ENCODE measurements at places on chromosomes 2 and 18.
A peak's percentile ranks its signal among the peaks of the same experiment; 100 is the strongest.

GRCh38 chr2:207181526-207182274, 16.0 kb upstream of the KLF7 start:
- no peaks in the 10 kb centered on the region for H3K27me3 ChIP-seq
- DNase-seq, result no peak
- no peaks in the 10 kb centered on the region for H3K4me1 ChIP-seq
- no peaks in the 10 kb centered on the region for H3K36me3 ChIP-seq

GRCh38 chr2:225865468-225865867, 466.0 kb downstream of the NYAP2 start:
- H3K36me3 ChIP-seq, result no peaks in the 10 kb centered on the region
- H3K4me3 ChIP-seq, result no peak overlapping the region
- no peak overlapping the region for H3K27ac ChIP-seq
- H3K27me3 ChIP-seq, result no peaks in the 10 kb centered on the region
- no peak for DNase-seq

GRCh38 chr2:205700331-205701132, 18.2 kb downstream of the NRP2 start:
- no peak overlapping the region for H3K4me3 ChIP-seq
- peaks cover 26% of the 10 kb centered on the region for H3K4me1 ChIP-seq
- peak overlapping the region; percentile 54 for H3K27ac ChIP-seq
- no peak for DNase-seq

GRCh38 chr2:12205086-12205485, 458.7 kb downstream of the LPIN1 start:
- H3K4me1 ChIP-seq, result no peaks in the 10 kb centered on the region
- no peak for DNase-seq
- H3K4me3 ChIP-seq, result no peak overlapping the region
- H3K27ac ChIP-seq, result no peak overlapping the region

- no peaks in the 10 kb centered on the region for H3K4me1 ChIP-seq
- H3K4me3 ChIP-seq, result no peak overlapping the region
- H3K27me3 ChIP-seq, result no peaks in the 10 kb centered on the region
These were observed 167.8 kb upstream of the SCN7A start for GRCh38 chr2:166661824-166662223.

DNA sequence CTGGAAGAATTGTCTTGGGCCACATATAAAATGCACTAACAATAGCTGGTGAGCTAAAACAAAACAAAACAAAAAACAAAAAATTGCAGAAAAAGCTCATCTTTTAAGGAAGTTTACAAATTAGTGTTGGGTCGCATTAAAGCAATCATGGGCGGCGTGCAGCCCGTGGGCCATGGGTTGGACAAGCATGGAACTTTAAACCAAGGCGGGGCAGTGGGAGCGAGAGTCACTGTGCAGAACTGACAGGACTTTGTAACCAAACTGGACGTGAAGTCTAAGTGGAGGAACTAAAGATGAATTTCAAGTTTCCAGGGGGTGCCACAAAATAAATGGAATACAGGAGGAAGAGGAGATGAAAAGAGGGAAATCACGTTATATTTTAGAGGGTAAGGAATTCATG, 80.7 kb downstream of the PSMG2 start:
- H3K27ac ChIP-seq, result no peak overlapping the region
- DNase-seq, result no peak
- no peaks in the 10 kb centered on the region for H3K27me3 ChIP-seq
- H3K4me3 ChIP-seq, result peak overlapping the region; percentile 3
- H3K36me3 ChIP-seq, result no peaks in the 10 kb centered on the region
- peaks cover 12% of the 10 kb centered on the region for H3K4me1 ChIP-seq

GRCh38 chr2:99158599-99158998, 3.8 kb downstream of the LIPT1 start:
- no peak for DNase-seq
- no peak overlapping the region for H3K4me3 ChIP-seq
- H3K27ac ChIP-seq, result no peak overlapping the region
- H3K4me1 ChIP-seq, result peaks cover 11% of the 10 kb centered on the region
- no peaks in the 10 kb centered on the region for H3K27me3 ChIP-seq

DNA sequence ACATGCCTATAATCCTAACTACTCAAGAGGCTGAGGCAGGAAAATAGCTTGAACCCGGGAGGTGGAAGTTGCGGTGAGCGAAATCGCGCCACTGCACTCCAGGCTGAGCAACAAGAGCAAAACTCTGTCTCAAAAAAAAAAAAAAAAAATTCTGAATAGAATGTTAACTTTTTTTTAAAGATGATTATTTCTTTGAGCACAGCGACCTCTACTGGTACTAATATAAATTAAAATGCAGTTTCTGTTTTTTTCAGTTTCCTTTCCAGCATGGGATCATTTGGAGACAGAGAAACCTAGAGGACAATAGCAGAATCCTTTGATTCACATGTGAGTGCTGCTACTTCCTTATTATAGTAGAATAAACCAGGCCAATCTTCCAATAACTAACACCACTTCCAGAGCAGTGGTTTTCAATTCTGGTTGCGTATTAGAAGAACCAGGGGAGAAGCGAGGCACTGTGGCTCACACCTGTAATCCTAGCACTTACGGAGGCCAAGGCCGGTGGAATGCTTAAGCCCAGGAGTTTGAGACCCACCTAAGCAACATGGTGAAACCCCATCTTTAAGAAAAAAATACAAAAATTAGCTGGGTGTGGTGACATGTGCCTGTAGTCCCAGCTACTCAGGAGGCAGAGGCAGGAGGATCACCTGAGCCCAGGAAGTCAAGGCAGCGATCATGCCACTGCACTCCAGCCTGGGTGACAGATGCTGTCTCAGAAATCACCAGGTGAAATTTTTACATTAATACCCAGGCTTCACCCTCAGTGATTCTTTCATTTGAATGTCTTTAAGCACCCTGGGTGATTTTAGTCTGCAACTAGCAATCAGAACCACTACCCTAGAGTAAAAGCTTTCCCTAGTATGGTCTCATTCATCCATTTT, 10.1 kb downstream of the SRSF7 start:
- H3K4me1 ChIP-seq, result no peaks in the 10 kb centered on the region
- H3K36me3 ChIP-seq, result peaks cover 13% of the 10 kb centered on the region
- no peak overlapping the region for H3K4me3 ChIP-seq
- H3K27me3 ChIP-seq, result no peaks in the 10 kb centered on the region

- no peaks in the 10 kb centered on the region for H3K27me3 ChIP-seq
- no peaks in the 10 kb centered on the region for H3K36me3 ChIP-seq
- H3K4me3 ChIP-seq, result no peak overlapping the region
- H3K4me1 ChIP-seq, result peaks cover 22% of the 10 kb centered on the region
- H3K27ac ChIP-seq, result no peak overlapping the region
- no peak for DNase-seq
These were observed 27.0 kb downstream of the GAD1 start for GRCh38 chr2:170843656-170844055.

- no peak overlapping the region for H3K27ac ChIP-seq
- no peaks in the 10 kb centered on the region for H3K4me1 ChIP-seq
- no peaks in the 10 kb centered on the region for H3K36me3 ChIP-seq
- H3K4me3 ChIP-seq, result no peak overlapping the region
- H3K27me3 ChIP-seq, result no peaks in the 10 kb centered on the region
These were observed 163.6 kb downstream of the TRABD2A start for GRCh38 chr2:84717302-84717701.

- no peaks in the 10 kb centered on the region for H3K27me3 ChIP-seq
- no peak overlapping the region for H3K27ac ChIP-seq
- H3K4me1 ChIP-seq, result no peaks in the 10 kb centered on the region
These were observed 37.5 kb downstream of the SLC5A7 start for GRCh38 chr2:108023776-108024175.

DNA sequence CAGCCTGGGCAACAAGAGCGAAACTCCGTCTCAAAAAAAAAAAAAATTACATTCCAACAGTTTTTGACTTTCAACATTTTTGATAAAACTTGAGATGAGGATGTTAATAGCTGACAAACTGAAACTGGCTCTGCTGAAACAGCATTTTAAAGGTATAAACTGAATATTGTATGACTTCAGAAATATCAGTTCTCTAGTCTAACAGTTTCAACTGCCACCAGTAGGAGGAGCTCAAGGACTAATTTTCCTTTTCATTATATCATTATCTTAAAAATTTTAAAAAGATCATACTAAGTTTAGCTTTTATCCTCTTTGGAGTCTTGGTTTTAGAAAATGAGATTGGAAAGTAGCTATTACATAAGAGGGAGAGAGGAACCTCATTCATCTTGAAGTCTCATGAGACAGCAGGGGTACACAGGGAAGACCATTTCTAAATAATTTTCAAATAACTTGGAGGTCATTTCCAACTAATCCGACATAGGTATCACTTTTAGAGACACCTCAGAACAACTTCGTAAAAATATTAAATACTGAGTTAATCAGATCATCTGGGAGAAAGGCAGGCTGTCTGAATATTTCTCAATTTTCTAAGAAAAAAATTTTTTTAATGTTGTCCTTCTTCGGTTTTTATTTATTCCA, 37.6 kb upstream of the MCM6 start:
- H3K36me3 ChIP-seq, result peaks cover 3% of the 10 kb centered on the region
- no peaks in the 10 kb centered on the region for H3K27me3 ChIP-seq
- H3K4me3 ChIP-seq, result no peak overlapping the region
- H3K27ac ChIP-seq, result no peak overlapping the region

DNA sequence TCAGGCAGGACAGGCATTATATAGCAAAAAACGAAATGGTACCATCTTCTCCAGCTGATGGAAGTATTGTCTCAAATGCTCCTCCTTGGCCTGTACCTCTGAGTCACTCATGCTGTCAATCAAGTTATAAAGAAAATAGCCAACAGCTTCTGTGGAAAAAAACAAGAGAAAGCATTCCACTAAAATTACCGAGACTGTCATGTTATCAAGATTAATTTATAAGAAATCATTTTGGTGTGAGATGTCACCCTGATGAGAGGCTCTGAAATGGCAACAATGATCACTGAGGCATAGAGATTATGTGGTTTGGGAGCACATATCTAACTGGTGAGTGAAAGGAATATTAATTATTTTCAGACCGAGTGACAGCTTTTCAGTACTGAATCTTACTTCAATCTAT, 47.4 kb downstream of the LRPPRC start:
- H3K27me3 ChIP-seq, result no peaks in the 10 kb centered on the region
- no peak overlapping the region for H3K27ac ChIP-seq
- H3K4me3 ChIP-seq, result no peak overlapping the region

- H3K4me3 ChIP-seq, result no peak overlapping the region
- H3K4me1 ChIP-seq, result no peaks in the 10 kb centered on the region
- H3K36me3 ChIP-seq, result no peaks in the 10 kb centered on the region
- H3K27me3 ChIP-seq, result no peaks in the 10 kb centered on the region
These were observed 151.8 kb upstream of the KCTD1 start for GRCh38 chr18:26700201-26700600.

DNA sequence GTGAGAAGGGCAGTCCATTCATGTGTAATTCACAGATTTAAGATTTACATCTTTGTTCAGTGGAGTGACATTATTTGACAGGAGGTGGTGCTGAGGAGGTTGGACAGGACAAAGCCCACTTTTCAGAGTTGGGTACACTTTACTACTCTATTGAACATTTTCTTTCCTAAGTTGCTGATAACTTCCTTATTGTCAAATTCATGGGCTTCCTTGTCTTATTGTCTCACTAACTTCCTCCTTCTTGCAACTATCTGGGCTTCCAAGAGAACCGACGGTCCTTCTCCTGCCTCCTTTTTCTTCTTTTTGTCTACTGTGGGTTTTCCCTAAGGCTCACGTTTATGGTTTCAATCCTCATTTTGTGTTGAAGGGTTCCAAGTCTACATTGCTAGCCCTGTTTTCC, 67.7 kb upstream of the DNMT3A start:
- DNase-seq, result no peak
- H3K27ac ChIP-seq, result no peak overlapping the region
- H3K27me3 ChIP-seq, result no peaks in the 10 kb centered on the region
- H3K4me3 ChIP-seq, result no peak overlapping the region
- no peaks in the 10 kb centered on the region for H3K4me1 ChIP-seq

DNA sequence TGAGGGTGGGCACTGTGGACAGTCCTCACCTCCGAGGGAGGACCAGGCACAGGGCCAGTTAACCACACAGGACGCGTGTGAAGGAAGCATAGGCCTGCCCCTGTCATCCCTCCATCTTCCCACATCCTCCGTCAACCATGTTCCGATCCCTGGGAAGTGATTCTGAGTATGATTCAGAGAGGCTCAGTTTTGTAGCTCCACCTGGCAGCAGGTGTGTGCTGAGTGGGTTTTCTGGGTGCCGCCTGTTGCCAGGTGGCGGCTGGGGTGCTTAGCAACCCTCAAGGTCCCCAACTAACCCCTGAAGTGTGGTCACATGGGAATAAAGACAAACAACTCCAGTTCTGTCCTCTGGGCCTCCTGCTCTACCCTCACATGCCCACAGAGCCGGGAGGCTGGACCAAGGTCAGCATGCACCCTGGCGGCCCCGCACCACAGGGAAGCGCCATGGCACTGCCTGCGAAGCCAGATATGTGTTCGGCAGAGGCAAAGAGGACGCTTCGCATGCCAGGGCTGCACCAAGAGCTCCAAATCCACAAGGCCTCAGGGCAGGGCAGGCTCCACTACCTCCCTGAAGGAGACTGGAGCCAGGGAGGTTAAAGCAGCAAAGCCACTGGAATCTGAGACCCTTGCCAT, 60.0 kb downstream of the ADCY3 start:
- peaks cover 6% of the 10 kb centered on the region for H3K36me3 ChIP-seq
- H3K4me1 ChIP-seq, result no peaks in the 10 kb centered on the region
- no peak overlapping the region for H3K27ac ChIP-seq
- H3K4me3 ChIP-seq, result no peak overlapping the region

GRCh38 chr2:58649756-58650155, 408.6 kb upstream of the FANCL start:
- H3K4me3 ChIP-seq, result no peak overlapping the region
- H3K27ac ChIP-seq, result no peak overlapping the region
- H3K27me3 ChIP-seq, result no peaks in the 10 kb centered on the region
- H3K4me1 ChIP-seq, result no peaks in the 10 kb centered on the region
- no peaks in the 10 kb centered on the region for H3K36me3 ChIP-seq

GRCh38 chr2:45888167-45888566, 236.7 kb downstream of the PRKCE start:
- no peak overlapping the region for H3K27ac ChIP-seq
- no peak for DNase-seq
- no peak overlapping the region for H3K4me3 ChIP-seq
- H3K27me3 ChIP-seq, result no peaks in the 10 kb centered on the region
- no peaks in the 10 kb centered on the region for H3K36me3 ChIP-seq

DNA sequence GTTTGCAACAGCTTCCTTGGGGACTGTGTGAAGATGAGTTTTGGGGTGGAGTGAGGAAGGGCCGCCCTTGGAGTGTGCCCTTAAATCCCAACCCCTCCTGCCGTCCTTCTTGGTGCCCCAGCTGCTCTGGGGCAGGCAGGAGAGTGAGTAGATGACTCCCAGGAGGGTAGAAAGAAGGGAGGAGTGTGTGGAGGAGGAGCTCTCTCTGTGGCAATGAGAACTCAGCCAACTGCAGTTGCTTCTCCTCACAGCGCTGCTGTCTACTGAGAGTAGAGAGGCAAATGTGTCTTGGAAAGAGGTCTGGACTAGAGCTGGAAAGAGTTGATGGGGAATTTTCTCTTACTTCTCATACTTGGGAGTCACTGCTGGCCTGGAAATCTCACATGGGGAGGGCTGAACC, 21.8 kb upstream of the SIX2 start:
- DNase-seq, result no peak
- H3K27ac ChIP-seq, result no peak overlapping the region
- H3K4me3 ChIP-seq, result no peak overlapping the region
- peaks cover 3% of the 10 kb centered on the region for H3K4me1 ChIP-seq
- peaks cover 10% of the 10 kb centered on the region for H3K27me3 ChIP-seq

- H3K27ac ChIP-seq, result no peak overlapping the region
- H3K36me3 ChIP-seq, result no peaks in the 10 kb centered on the region
- H3K4me1 ChIP-seq, result peaks cover 10% of the 10 kb centered on the region
These were observed 42.7 kb upstream of the POLE4 start for GRCh38 chr2:74915743-74916142.

GRCh38 chr2:58950795-58951462, 709.8 kb upstream of the FANCL start:
- DNase-seq, result no peak
- H3K27ac ChIP-seq, result no peak overlapping the region
- H3K4me1 ChIP-seq, result no peaks in the 10 kb centered on the region
- H3K4me3 ChIP-seq, result no peak overlapping the region
- no peaks in the 10 kb centered on the region for H3K36me3 ChIP-seq
- H3K27me3 ChIP-seq, result no peaks in the 10 kb centered on the region

- H3K36me3 ChIP-seq, result no peaks in the 10 kb centered on the region
- no peaks in the 10 kb centered on the region for H3K4me1 ChIP-seq
- DNase-seq, result no peak
These were observed 93.8 kb downstream of the AKAIN1 start for GRCh38 chr18:5103286-5103685.

Measured in keratinocyte (primary cell).